Skeletal muscle cell (primary cell): ENCODE measurements at places on chromosomes 5 and 9.

DNA sequence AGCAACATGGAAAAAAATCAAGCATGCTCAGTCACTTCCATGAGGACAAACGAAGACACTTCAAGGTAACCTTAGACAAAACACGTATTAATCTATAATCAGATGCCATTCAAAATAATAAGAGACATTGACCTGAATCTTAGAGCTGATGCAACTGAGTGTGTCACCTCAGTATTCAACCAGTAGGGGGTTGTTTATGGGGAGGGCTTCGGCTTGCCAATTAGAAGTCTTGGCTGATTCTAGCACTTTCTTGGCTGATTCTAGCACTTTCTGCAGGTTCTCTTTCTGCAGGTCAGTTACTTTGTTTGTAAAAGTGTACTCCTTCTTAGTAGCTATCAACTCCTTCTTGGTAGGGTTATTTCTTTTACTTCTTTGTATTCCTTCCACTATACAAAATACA, 317.6 kb downstream of the ENC1 start:
- no peak for DNase-seq

DNA sequence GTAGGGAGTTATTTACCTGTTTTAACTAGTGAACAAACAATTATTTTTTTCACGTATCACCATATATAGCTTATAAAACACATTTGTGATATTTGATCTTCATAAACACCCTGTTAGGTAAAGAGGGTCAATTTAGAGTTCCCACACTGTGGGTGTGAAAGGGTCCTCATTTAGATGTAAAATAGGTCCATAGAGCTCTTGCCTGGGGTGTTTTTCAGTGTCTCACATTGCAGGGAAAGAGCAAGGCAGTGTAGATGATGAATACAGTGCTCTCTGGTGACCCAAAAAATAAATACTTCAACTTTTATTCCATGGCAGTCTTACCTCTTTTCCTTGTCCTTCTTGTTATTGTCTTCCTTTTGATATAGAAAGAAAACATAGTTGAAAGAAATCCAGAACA, 403.2 kb upstream of the SGCD start:
- no peak for DNase-seq

DNA sequence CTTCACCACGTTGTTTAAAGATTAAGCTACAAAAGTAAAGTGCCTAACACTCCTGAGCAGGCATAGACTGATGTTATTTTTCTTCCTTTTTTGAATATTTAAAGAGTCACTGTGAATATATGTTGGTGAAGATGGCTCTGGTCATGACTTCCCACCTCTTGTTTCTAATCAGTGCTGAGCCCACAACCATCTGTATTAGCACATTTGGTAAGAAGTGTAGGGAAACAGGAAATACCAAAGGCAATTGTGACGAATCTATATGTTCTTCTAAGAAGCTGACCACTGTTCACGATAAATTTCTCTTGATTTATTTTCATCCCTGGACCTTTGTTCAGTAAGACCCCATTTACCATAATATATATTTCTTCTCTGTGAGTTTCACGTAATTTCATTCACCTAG, 108.3 kb upstream of the PCA3 start:
- no peak for DNase-seq

DNA sequence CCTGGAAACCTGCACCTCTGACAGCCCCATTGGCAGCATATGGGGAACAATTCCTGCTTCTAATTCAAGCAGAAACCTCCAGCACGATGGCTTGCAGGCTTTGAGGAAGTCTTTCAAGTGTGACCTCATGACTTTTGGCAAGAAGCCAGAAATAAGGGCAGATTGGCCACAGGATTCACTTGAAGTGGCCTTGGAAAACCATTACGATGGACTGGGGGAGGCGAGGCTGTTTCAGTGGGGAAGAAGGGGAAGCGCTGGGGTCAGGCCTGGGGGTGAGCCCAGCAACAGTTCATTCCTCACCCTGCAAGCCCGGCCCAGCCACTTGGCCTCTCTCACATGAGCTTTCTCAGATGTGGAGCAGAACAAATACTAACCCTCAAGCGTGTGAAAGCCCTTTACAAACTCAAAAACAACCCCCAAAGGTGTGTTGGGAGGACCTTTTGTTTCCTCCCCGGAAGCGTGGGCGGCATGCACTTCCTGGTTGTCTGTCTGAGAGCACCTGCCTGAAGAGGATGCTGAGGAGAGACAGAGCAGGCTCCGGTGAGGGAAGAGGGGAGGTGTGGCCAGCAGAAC, 26.9 kb upstream of the EEIG1 start:
- no peak for DNase-seq

DNA sequence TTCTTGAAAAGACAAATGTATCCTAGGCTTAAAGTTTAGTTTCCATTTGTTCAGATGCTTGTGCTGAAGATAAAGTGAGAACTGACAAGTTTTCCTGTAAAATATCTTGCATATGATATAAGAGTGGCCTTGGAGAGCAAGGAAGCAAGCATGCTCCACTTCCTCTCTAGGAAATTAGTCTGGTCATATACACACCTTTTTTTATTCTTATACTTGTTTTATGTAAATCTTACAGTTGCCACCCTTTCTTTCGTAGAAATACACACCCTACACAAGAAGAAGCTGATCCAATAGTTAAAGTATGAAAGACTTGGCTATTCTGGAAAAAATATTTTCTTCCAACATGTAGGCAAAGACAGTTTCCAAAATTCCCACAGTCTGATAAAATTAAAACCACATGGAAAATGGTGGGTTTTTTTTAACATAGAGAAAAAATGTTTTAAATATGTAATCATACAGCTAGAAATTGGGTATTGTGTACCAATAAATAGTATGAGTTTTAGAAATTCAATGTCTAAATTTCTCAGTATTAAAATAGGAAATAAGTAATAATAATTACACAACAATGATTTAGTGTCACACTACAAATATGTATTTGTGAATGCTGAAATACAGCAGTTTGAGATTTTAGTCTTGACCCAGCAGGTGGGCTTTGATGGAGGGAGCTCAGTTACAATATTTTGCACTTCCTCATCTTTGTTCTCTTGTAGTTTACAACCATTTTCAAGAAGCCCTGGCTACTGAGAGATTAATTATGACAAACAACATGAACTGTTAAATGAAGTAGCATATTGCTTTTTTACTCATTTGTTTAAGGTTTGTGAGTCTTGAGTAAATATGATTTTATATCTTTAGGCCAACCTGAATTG, 185.7 kb upstream of the GNA14 start:
- DNase-seq: no peak

- DNase-seq: no peak
These were observed 80.6 kb upstream of the POU5F2 start for GRCh38 chr5:93821891-93822415.

GRCh38 chr9:122217640-122218039, 11.1 kb downstream of the LHX6 start:
- DNase-seq: no peak

- DNase-seq: no peak
These were observed 39.6 kb downstream of the COL5A1 start for GRCh38 chr9:134681061-134681661.
